Substantia nigra (tissue), 51 donors: ENCODE measurements at places on chromosomes 2 and 18.

DNA sequence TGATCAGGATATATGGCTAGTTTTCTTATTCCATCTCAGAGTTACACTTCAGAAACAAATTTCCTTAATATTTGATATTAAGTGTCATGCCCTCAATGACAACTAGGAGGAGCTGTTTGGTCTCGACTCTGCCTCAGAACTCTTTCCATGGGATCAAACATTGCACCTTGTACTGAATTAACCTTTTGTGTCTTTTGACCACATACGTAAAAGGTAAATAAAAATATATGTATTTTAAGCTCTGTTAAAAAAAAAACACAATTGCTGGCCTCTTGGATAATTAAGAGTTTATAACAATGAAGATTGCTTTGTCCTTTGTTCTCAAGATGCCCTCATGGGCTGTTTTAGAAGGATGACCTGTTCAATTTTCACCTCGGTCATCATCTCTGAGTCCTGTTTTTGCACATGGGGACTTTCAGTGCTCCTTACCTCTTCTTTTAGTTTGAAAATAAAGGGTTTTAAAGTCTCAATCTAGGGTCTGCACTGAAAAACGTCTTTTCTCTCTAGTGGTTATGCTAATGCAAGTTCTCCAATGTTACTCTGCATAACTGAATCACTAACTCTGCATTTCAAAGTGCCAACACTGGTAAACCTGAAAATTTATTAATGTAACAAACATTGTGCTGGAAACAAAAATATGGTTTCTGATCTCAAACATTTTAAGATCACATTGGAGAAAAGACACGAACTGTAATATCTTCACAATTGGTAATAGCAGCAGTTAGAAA lies 18.8 kb upstream of the FN1 start:
- no peak for DNase-seq

DNA sequence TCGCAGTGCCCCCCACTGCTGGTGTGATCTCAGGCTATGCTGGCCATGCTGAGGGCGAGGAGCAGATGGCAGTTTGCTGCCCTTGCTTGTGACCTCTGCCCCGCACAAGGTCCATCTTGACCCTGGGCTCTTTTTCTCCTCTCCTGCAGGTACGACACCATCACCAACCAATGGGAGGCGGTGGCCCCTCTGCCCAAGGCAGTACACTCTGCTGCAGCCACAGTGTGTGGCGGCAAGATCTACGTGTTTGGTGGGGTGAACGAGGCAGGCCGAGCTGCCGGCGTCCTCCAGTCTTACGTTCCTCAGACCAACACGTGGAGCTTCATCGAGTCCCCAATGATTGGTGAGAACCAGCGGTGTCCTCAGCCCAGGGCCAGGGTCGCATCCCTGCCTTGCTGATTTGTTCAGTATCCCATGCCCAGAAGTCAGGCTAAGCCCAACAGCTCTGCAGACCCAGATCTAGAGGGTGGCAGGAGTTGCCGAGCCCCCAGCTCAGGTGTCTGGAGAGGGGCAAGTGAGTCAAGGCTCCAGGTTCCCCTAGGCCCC lies 223.8 kb downstream of the ATAD2B start:
- DNase-seq: no peak

DNA sequence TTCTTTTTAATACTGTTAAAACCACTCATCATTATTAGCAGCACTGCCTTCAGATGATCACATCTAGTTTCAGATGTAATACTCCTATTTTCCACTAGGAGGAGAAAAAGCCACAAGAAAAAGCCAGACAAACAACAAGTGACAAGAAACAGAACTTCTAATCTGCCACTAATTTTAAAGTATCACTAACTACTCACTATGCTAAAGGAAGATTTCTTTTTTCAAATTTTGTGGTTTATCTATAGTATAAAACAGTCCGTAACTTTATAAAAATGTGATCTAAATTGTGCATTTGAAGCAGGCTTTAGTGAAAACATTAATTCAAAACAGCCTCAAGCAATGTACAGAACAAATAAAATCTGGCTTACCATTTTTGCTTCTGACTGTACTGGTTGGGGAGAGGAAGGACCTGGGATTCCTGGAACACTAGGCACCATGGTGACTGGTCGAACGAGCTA lies 56.8 kb downstream of the ATF2 start:
- no peak for DNase-seq

DNA sequence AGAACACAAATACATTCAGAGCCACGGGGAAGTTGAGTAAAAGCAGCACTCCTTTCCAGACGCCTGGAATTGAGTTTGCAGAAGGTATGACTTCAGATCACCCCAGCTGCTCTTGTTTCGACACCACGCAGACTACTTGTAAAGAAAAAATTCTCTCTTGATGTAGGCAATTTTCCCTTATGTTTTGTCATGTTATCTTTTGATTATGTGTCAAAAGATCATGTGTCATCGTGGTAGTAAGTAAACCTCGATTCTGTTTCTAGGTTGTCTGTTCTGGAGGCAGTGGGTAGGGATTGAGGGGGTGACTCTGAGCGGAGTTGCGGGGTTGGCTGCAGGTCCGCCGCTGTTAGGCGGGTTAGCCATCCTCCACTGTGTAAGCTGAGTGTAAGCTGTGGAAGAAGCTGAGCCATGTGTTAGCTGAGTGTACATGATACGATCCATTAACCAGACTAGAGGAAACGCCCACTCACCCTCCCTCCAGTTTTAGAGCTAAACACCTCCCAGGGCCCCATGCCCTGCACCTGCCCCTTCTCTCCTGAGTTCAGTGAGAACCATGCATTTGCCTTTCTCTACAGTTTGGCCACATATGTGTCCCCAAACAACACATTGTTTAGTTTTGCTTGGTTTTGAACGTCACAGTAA lies 181.8 kb downstream of the SNTG2 start:
- no peak for DNase-seq

- DNase-seq: peak; percentile 15
Observed at GRCh38 chr2:202178346-202178958, 59.9 kb downstream of the SUMO1 start.

DNA sequence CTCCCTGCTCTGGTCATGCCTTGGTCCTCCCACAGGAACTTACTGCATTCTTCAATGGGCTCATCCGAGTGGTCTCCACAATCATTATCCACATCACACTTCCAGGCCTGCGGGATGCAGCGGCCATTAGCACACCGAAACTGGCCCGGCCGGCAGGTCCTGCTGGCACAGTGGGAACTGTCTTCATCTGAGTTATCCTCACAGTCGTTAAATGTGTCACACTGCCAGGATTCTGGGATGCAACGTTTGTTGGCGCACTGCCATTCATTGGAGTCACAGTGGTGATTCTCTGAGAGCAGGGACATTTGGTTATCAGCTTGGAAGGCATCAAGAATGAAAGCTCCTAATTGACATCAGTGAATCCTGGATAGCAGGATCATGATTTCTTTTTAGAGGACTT lies 104.5 kb downstream of the DHRS9 start:
- DNase-seq: peak; percentile 5

GRCh38 chr2:233706720-233707119 lies 6.0 kb upstream of the UGT1A5 start:
- no peak for DNase-seq

GRCh38 chr18:54386043-54386442 lies 28.3 kb downstream of the C18orf54 start:
- no peak for DNase-seq
